ENCODE measurements at places on chromosomes 2 and 18.

DNA sequence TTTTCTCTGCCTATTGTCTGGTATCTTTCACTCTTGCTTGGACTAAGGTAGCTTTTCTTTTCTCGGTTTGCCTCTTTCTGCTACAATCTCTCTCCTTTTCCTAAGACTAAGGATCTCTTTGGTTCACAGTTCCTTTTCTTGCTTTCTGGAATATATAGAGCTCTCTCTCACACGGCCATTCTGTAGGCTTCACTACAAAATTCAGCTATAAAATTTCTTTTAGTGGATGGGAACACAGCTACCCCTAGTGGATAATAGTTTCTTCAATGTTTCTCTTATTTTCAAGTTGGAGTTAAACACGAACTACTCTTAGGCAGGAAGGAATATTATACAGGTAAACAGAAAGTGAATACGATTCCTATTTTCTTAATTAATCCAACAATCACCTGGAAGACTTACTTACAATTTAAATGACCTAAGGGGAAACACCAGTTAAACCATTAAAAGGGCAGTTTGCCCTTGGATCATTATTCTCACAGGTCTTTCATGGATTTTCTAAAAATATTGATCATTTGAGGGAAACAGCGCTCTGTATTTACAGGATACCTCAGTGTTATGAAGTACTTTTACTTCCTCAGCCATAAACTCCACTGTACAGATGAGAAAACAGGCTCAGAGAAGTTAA lies 140.5 kb downstream of the LRP2 start:
- DNase-seq = no peak

- no peak for DNase-seq
Measured at GRCh38 chr2:163698857-163699256, 37.0 kb downstream of the FIGN start.

DNA sequence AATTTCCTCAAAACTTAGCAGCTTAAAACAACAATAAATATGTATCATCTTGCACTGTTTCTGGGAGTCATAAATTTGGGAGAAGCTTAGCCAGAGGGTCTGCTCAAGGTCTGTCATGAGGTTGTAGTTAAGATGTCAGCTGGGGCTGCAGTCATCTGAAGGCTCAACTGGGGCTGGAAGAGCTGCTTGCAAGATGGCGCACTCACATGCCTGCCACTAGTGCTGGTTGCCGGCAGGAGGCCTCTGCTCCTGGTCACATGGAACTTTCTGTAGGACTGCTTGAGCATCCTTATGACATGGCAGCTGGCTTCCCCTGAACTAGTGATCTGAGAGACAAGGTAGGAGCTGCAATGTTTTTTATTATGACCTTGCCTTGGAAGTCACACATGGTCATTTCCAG lies 215.5 kb upstream of the HAAO start:
- DNase-seq = no peak

GRCh38 chr18:56196495-56197225 lies 441.7 kb downstream of the TXNL1 start:
- no peak for DNase-seq

GRCh38 chr2:241912021-241912555 lies 42.6 kb downstream of the RTP5 start:
- no peak for DNase-seq

DNA sequence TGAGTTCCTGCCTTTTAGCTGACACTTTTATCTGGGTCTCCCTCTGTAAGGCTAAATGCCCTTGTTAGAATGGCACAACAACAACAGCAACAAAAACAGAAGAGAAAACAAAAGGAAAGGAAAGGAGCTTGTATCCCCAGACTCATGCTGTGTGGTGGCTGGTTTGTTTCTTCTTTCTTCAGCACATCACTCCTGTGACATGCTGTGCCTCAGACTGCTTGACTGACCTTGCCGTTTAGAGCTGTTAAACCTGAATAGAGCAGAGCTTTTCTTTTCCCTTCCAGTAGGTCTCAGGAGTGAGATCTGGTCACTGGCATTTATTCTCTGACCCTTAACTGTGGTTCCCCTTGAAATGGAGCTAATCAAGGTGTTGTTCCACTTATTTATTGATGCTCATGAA lies 18.9 kb downstream of the GALNT13 start:
- no peak for DNase-seq

GRCh38 chr2:240689975-240690374 lies 1.7 kb upstream of the AQP12A start:
- DNase-seq = no peak

GRCh38 chr18:13605477-13605876 lies 120.9 kb downstream of the FAM210A start:
- DNase-seq = no peak

GRCh38 chr18:57466745-57467409 lies 31.7 kb downstream of the ONECUT2 start:
- no peak for DNase-seq

- DNase-seq = no peak
Measured at GRCh38 chr2:45946023-45946422, 294.5 kb downstream of the PRKCE start.
